SK-MEL-5 (cell line): ENCODE measurements at places on chromosomes 1 and 21. TPM values are rescaled to one million over a fixed set of nuclear protein-coding genes. Genes with fewer than 3 reads are reported as not detected.
A peak's percentile ranks its signal among the peaks of the same experiment; 100 is the strongest.

Gene PARS2
- 7.1 and 7.3 TPM in 2 replicates for total RNA-seq

Gene PROK1
- not detected in 2 replicates for total RNA-seq

Gene GNAT2
- 0.11 and 0.18 TPM in 2 replicates for total RNA-seq

Gene DAB1
- total RNA-seq, result 0.13 TPM in 1 of 2 replicates, not detected in the other

Gene GBP1
- 0.29 and 0.83 TPM in 2 replicates for total RNA-seq

Gene CHRM3
- 1.3 and 1.8 TPM in 2 replicates for total RNA-seq

Gene KLHL17
- total RNA-seq, result 5.3 and 6.3 TPM in 2 replicates

Gene SPATA21
- total RNA-seq, result 0.08 TPM in 1 of 2 replicates, not detected in the other

GRCh38 chr1:221708076-221708571, 33.8 kb downstream of the DUSP10 start:
- peak; percentile 77 for DNase-seq

DNA sequence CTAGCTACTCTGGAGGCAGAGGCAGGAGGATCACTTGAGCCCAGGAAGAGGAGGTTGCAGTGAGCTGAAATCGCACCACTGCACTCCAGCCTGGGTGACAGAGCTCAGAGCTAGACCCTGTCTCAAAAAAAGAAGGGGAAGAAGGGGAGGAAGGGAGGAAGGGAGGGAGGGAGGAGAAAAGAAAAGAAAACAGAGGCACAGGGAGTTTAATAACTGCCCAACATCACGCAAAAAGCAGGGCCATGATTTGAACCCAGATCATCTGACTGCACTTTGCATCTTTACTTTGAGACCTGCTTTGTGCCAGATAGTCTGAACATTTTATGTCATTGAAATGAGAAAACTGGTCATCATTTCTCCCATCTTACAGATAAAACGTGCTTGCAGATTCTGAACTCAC, 2.0 kb downstream of the LURAP1 start:
- no peak for DNase-seq

GRCh38 chr1:27569088-27569460, 34.9 kb downstream of the AHDC1 start:
- peak; percentile 17 for DNase-seq

GRCh38 chr1:98110674-98111073, 189.8 kb upstream of the DPYD start:
- no peak for DNase-seq

DNA sequence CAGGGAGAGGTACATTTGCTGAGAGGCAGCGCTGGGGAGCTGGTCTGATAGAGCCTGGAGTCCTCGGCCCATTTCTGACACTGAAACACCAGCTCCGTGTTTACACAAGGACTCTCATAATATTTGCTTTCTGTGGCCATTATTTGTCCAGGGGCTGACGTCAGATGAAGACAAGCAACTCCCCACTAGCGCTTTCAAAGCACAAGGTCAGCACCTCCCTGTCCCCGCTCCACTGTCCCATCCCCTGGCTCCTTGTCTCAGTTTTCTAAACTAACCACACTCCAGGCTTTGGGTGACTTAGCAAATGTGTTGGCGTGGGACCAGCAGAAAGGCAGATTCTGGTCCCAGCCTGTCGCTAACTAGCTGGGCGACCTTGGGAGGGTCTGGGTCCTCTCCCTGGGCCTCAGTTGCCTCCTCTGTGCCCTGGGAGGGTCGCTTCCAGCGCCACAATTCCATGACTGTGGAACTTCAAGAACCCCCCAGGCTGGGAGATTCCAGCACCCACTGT, 37.4 kb upstream of the ZBTB40 start:
- no peak for DNase-seq

GRCh38 chr1:176626572-176627061, 163.6 kb downstream of the PAPPA2 start:
- no peak for DNase-seq

- DNase-seq, result no peak
Observed at GRCh38 chr1:67290236-67290635, 17.4 kb upstream of the IL12RB2 start.

DNA sequence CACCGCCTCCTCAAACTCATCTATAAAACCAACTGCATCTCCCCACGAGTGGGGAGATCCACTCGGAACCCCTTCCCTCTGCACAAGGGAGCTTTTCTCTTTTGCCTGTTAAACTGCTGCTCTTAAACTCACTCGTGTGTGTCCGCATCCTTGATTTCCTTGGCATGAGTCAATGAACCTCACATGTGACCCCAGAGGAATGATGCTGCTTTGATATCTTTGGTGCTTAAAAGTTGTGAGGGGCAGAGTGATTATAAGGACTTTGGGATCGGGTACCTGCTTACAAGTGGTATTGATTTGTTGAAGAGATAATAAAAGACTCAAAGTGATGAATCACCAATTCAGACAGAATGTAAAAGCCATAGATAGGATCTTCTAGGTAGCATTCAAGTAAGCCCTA, 125.3 kb downstream of the GREM2 start:
- no peak for DNase-seq

DNA sequence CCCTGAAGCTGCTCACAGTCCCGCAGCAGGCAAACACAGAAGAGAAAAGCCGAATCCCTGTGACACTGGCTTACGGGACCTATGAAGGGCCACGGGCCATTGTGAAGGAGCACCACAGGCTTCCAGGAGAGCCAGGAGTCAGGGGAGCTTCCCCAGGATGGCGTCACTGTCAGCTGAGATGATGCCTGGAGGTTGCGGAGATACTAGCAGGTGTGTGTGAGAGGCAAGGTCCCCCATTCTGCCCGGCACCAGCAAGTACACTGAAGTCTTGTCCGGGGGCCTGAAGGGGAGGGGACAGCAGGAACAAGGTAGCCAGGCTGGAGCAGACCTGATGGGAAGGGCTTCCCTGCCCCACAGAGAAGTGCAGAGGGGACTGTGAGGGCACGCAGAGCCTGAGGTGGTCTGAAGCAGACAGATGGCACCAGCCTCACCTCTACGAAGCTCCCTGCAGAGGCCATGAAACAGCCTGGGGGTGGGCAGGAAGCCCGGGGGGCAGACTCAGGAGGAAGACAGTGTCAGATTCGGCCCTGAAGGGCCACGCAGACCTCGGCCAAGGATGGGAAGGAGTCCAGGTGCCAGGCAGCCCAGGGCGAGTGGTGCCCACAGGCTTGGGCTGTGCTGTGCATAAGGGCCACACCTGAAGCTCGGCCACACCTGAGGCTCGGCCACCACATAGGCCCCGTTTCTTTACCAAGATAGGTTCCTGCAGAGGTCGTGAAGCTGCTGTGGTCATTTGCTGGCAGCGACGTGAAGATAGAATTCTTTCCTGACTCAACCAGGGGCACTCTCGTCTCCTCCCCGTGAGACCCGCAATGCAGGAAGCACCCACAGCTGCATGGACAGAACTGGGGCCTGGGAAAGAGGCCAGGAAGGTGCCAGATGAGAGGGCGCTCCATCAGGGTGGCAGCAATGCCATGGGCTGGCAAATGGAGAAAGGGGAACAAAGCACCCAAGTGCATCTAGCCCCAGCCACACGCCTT, 10.1 kb downstream of the TCP10L start:
- DNase-seq, result no peak

DNA sequence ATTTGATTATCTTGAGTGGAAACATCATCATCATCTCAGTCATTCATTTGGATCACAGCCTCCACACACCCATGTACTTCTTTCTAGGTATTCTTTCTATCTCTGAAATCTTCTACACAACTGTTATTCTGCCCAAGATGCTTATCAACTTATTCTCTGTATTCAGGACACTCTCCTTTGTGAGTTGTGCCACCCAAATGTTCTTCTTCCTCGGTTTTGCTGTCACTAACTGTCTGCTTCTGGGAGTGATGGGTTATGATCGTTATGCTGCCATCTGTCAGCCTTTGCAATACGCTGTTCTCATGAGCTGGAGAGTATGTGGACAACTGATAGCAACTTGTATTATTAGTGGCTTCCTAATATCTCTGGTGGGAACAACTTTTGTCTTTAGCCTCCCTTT, 19.3 kb downstream of the OR10R2 start:
- DNase-seq, result no peak

GRCh38 chr1:109040989-109041620, 797 bp downstream of the WDR47 start:
- DNase-seq, result no peak

- no peak for DNase-seq
Observed at GRCh38 chr1:1872329-1872994, 18.4 kb downstream of the GNB1 start.

GRCh38 chr1:35319988-35320713, 51.6 kb downstream of the ZMYM4 start:
- DNase-seq, result no peak

GRCh38 chr1:64775113-64775512, 30.2 kb downstream of the RAVER2 start:
- no peak for DNase-seq

DNA sequence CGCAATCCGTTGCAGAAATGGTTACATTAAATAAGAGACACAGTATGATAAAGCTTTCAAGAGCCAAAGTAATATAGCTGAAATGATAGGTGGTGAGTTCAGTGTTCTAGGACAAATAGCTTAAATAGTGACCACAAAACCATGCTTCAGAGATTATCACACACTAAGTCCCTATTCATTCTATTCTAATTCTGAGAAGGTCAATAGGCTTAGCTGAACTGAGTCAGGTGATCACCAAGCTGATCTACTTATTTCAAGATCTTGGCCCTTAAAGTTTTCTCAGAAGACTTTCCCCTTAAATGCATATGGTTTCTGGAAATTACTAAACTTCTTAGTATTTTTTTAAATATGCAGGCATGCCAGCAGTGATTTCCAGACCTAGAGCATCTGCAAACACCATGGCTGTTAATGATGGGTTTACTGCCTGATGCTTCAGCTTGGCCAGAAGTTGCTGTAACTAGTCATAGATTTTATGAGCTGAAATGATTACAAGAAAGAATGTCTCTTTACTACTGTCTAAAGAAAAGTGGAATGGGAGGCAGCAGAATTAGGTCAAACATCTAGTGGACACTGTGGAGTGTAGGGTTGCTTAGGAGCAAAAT, 242.9 kb downstream of the ST6GALNAC3 start:
- DNase-seq, result no peak

GRCh38 chr1:145858238-145858900, 512 bp downstream of the PIAS3 start:
- peak; percentile 56 for DNase-seq

GRCh38 chr1:5151511-5151910, 497.1 kb downstream of the AJAP1 start:
- no peak for DNase-seq

GRCh38 chr1:218525031-218525430, 179.9 kb downstream of the TGFB2 start:
- peak; percentile 81 for DNase-seq

- no peak for DNase-seq
Observed at GRCh38 chr1:2519729-2520128, 6.7 kb downstream of the PANK4 start.
